ENCODE measurements at places on chromosomes 3 and 15.

- no peak for DNase-seq
These were observed 6.1 kb upstream of the LTF start for GRCh38 chr3:46470831-46471230.

GRCh38 chr3:16741103-16741758, 136.0 kb upstream of the DAZL start:
- DNase-seq: no peak

GRCh38 chr3:12996181-12996506, 77.1 kb downstream of the IQSEC1 start:
- DNase-seq: no peak

- DNase-seq: no peak
These were observed 27.7 kb downstream of the MAGI1 start for GRCh38 chr3:66010739-66011655.

DNA sequence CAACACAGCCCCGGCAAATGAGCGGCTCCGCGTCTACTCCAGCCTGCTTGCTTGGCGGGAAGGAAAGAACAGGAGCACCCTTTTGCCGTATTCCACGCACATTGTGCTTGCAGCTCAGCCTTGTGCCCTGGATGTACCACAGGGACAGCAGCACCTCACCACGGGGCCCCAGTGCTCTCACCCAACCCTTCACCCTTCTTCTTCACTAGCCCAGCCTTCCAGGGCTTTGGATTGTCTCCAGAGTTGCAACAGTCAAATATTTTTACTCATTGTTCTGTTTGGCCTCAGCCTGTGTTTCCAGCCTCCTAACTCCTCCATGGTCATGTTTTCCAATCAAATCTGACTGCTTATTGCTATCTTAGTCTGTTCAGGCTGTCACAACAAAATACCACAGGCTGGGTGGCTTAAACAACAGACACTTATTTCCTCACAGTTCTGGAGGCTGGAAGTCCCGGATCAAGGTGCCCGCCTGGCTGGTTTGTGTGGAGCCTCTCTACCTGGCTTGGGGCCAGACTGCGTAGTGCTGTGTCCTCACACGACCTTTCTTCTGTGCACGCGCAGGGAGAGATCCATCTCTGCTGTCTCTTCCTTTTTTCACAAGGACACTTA, 79.2 kb upstream of the ABHD17C start:
- no peak for DNase-seq

DNA sequence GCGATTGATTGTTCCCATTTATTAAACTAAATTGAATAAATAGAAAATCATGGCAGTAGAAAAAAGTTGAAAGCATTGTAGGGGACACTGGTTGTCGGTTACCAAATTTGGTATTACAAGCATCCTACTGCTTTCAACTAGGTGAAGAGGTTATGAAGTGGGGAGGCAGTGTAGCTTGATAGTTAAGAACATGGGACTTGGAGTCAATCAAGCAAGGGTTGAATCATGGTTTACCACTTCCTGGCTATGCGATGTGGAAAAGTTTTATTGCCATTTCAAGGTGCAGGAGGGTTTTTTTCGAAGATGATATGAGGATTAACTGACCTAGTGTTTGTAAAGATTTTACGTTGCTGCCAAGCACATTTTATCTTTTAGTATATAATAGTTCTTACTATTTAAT, 318.2 kb upstream of the KCNH8 start:
- no peak for DNase-seq

- no peak for DNase-seq
These were observed 75.4 kb downstream of the THRB start for GRCh38 chr3:24419067-24419791.

DNA sequence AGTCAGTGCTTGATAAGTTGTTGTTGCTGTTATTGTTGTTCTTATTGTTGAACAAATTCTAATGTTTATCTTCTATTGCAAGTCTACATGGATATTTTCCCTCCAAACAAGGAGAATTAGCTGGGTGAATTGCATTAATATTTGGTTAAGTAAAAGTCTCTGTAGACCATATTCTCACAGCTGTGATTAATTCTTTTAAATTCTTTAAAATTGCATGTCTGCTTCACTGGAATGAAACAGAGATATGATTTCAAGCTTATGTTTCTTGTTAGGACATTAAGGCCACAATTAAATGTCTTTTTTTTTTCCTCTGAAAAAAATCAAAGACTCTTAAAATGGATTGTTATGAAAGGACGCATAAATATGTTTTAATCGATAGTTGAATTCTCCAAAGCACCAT, 153.4 kb downstream of the EBLN2 start:
- no peak for DNase-seq

DNA sequence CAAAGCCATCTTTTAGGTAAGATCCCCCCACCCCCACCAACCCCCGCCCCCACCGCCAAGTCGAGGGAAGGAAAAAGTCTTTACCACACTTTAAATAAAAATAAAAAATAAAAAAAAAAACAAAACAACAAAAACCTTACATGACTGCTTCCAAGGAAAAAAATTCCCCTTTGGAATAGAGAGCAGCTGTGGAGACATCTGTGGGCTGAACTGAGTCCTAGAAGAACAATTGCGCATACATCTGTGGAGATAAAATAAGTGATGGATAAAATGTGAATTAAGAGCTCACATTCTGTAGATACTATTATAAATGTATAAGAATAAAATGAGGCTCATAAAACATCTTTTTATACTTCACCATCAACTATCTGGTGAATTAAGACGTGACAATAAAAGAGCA, 601.7 kb upstream of the AGTR1 start:
- no peak for DNase-seq

GRCh38 chr3:132753946-132754345, 31.7 kb upstream of the NPHP3 start:
- no peak for DNase-seq

GRCh38 chr15:75727031-75727531, 14.4 kb upstream of the CSPG4 start:
- no peak for DNase-seq

GRCh38 chr3:127889461-127889863, 25.6 kb upstream of the KBTBD12 start:
- DNase-seq: no peak

- DNase-seq: no peak
These were observed 7.2 kb downstream of the GNL3 start for GRCh38 chr3:52693071-52693470.

GRCh38 chr3:74390121-74390877, 224.2 kb downstream of the CNTN3 start:
- no peak for DNase-seq

- no peak for DNase-seq
These were observed 47.5 kb downstream of the ZNF609 start for GRCh38 chr15:64507845-64508244.

- DNase-seq: no peak
These were observed 79.4 kb upstream of the CNTN3 start for GRCh38 chr3:74693696-74694393.

- no peak for DNase-seq
These were observed 217.9 kb downstream of the SATB1 start for GRCh38 chr3:18207226-18207625.

GRCh38 chr3:194575484-194576210, 57.6 kb downstream of the TMEM44 start:
- no peak for DNase-seq

GRCh38 chr3:127953091-127954035, 38.3 kb downstream of the KBTBD12 start:
- no peak for DNase-seq

DNA sequence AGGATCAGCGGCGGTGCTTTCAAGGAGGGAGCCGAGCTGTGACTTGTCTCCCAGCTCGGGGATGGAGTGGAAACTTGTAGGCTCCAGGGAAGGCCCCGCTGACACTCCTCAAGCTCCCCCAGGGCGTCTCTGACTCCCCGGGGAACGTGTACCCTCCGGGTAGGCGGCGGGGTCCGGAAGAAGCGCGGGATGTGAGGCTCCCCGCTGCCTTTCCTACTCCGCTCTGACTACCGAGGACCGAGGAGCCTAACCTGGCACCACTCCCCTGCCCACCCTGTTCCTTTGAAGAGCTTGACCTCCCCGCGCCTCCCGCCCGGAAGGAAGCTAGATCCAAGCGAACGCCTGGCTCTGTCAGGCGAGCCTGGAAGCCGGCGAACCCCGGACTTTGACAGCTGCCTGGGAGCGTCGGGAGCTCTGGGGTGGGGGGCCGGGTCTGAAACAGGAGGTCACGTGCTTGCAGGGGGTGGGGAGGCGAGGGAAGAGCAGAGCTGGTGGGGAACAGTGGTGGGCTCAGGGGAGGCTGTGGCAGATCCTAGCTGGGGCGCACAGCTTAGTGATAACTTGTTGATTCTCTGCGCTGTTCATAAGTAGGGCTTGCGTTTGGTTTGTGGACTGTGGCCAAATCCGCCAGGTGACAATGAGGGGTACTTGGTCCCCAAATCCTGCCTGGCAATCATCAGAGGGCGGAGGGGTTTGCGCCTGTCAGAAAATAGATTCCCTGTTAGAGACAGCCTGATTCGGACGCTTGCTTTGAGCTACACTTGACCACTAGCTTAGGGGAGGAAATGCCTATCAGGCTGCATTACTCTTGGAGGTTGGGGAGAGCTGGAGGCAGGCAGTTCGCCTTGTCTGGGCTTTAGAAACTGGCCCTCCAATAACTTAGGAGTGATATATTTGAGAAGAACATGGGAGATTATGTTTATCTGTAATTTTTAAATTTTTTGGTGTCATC, 1.2 kb downstream of the CLSTN2 start:
- no peak for DNase-seq

GRCh38 chr15:36936613-36937012, 163.7 kb downstream of the MEIS2 start:
- no peak for DNase-seq

DNA sequence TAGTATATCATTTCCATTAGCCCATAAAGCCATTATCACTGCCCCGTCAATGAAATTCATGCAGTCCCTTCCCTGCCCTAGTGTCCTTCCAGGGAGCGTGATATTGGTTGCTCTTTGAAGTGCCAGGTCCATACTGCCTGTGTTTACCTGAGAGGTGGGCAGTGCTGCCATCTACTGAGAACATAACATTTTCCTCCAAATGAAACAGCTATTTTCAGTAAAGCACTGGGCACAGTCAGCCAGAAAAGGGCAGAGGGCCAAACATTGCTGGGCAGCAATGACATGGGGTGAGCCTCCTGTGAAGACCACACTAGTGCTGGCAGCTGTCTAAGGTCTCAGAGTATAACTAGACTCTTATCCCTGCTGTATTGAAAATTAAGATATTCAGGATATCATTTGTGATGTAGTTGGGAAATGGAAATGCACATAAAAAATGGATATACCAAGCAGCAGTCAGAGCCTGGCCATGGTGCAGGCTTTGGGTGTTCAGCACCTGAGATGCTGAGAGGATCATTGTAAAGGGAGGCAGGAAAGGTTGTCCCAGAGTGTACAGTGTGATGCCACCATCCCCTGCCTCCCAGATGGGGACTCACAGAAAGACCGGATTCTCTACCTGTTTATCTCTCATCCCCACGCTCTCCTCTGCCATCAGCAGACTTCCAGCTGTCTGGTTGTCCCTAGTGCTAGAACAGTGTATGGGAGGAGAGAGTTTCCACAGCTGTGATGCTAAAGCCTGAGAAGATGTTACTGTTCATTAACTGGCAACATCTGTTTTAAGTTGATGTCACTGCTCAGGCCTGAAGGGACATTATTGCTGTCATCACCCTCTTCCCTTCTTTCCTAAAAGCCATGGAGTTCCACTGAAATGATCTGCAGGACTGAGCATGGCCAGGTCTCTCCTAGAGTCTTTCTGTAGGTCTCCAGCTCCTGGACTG, 108.8 kb downstream of the ARNT2 start:
- DNase-seq: no peak

- no peak for DNase-seq
These were observed 8.6 kb upstream of the TNK2 start for GRCh38 chr3:195916991-195917390.

- DNase-seq: no peak
These were observed 725 bp downstream of the SRP14 start for GRCh38 chr15:40038275-40038637.

GRCh38 chr3:42216302-42216701, 49.7 kb downstream of the CCK start:
- no peak for DNase-seq

DNA sequence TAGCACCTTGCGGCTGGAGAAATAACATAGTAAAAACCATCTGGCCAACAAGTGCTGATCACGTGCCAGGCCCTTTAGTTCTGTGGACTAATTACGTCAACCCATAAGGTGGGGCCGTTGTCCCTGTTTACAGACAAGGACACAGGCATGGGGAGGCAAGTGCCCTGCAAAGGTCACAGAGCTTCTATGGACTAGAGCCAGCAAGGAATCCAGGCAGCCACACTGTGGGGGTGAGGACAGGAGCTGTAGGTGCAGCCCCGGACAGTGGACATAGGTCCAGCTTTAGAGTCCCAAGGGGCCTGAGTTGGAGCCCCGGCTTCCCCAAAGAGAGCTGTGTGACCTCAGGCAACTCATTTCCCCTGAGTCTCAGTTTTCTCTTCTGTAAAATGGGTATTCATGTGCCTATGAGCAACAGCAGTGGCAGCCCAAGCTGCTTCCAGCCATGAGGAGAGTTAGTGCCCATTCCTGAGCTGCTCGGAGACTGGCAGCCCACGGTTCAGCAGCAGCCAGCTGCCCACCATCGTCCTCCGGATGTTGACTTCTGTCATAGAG, 13.9 kb downstream of the CHST13 start:
- no peak for DNase-seq

GRCh38 chr3:64138046-64138445, 87.2 kb downstream of the PRICKLE2 start:
- no peak for DNase-seq

DNA sequence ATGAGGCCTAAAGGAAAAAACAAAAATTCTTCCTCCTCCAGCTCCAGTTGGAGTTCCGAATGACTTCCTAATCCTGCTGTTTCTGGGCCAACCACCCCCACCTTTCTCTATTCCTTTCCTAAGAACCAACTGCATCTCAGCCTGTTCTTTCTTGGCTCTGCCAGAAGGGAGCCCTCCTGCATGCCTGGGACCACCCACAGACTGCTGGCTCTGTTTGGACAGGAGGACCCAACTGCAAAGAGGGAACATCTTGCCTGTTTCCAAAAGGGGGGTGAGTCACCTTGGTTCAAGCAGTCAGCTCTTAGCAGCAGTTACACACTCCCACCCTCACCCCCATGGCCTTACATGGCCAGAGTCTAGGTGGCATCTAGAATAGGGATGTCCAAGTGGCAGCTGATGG, 116.0 kb upstream of the PRICKLE2 start:
- no peak for DNase-seq

GRCh38 chr15:92636908-92637481, 18.6 kb downstream of the FAM174B start:
- no peak for DNase-seq

- DNase-seq: no peak
These were observed 3.1 kb downstream of the SEMA3G start for GRCh38 chr3:52441772-52442332.

DNA sequence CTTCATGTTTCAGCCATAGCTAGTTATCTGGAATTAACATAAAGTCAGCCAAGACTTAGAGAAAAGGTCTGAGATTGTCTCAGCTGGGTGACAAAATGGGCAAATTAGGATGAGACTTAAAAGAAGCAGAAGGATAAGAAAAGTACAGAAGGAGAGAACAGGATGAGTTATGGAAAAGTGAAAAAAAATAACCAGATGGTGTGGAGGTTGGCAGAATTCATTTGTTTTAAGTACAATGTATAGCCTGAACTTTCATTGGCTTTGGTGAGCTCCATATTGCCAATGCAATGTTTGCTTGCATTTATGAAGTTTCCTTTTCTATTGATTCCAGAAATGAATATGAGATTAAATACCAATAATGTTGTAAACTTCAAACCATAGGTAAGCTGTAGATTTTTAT, 447.2 kb upstream of the DPH6 start:
- DNase-seq: no peak

GRCh38 chr3:183486472-183486871, 58.1 kb upstream of the MCF2L2 start:
- no peak for DNase-seq

GRCh38 chr3:15542614-15543013, 21.1 kb upstream of the COLQ start:
- no peak for DNase-seq
